GM12891 (cell line): ENCODE measurements at places on chromosomes 1 and 21.

DNA sequence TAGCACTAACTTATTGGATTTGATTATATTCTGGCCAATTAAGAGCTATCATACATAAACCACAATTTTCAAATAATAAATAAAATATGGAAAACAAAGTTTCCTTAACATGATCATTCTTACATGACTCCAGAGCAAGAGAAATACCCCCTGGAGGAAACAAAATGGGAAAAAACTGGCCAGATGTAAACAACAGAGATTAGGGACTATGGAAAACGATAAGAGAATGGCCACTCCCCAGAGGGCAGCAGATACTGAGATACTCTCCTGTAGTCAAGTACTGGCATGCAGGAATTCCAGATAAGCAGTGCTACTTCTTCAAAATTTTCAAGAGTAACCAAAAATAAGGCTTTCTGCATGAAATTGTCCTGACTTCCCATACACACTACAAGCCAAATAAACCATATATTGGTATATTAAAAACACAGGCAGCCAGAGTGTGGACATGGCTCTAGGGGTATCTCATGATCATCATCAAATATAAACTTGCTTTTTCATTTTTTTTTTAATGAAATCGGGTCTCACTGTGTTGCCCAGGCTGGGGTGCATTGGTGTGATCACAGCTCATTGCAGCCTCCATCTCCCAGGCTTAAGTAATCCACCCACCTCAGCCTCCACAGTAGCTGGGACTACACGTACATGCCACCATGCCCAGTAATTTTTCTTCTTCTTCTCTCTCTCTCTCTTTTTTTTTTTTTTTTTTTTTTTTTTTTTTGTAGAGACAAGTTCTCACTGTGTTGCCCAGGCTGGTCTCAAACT, 118.5 kb downstream of the EIF4G3 start:
- DNase-seq = no peak

- no peak for DNase-seq
Observed at GRCh38 chr1:223076362-223076761, 66.7 kb downstream of the TLR5 start.

GRCh38 chr21:14942801-14943490, 121.9 kb downstream of the NRIP1 start:
- no peak for DNase-seq

GRCh38 chr1:223289621-223290020, 74.4 kb downstream of the SUSD4 start:
- DNase-seq = no peak
